ENCODE measurements at places on chromosomes 1 and 21. TPM values are rescaled to one million over a fixed set of nuclear protein-coding genes. Genes with fewer than 3 reads are reported as not detected.

- no peak for DNase-seq
These were observed 6.9 kb downstream of the RIT1 start for GRCh38 chr1:155904261-155904660.

- DNase-seq, result peak; percentile 24
These were observed 797 bp downstream of the WDR47 start for GRCh38 chr1:109040989-109041620.

GRCh38 chr1:215583185-215583749 lies 16.2 kb downstream of the KCTD3 start:
- no peak for DNase-seq

- no peak for DNase-seq
These were observed 322.1 kb upstream of the TMPRSS15 start for GRCh38 chr21:18725653-18726052.

Gene KRTAP10-6
- total RNA-seq, result not detected

Gene CSTB
- total RNA-seq, result 17.6 TPM

Gene PCSK9
- under 0.01 TPM for total RNA-seq

Gene MPZL1
- 99.5 TPM for total RNA-seq

Measured in dermis microvascular lymphatic vessel endothelial cell (primary cell).